NCI-H1930 (cell line): ENCODE measurements at places on chromosomes 5 and 9.
A peak's percentile ranks its signal among the peaks of the same experiment; 100 is the strongest.

- no peak for DNase-seq
Observed at GRCh38 chr9:127074561-127075548, 47.6 kb downstream of the ANGPTL2 start.

GRCh38 chr9:27548055-27548741, 18.6 kb upstream of the MOB3B start:
- no peak for DNase-seq

DNA sequence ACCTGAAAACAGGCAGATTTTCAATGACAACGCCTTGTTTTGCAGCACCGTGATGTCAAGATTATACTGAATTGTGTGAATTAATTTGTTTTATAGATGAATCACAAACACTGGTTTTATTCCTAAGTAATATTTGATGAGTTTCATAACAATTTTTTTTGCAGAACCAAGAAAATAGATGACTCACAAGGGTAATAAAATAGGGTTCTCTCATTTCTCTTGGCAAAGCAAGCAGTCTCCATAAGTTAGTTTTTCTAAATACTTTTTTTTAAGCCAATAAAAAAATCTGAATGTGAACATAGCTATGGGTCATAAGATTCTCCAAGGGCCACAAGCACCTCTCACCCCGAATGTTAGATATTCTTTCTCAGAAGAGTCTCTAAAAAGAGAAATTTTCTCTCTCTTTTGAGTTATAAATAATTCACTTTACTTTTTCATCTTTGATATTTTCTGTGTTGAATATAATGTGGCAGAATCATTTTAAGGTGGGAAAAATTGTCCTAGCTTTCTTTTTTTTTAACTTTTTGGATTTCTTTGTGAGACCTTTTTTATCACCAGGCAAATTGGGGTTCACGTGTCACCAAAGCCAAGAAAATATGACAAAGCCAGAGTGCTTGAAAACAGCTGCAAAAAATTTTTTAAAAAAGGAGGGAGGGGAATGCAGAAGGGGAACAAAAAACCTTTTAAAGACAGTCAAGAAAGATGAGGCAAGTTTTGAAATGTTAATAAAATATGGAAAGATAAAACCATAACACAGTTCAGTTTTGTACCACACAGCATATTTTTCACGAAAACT, 174.6 kb upstream of the DAPK1 start:
- no peak for DNase-seq

DNA sequence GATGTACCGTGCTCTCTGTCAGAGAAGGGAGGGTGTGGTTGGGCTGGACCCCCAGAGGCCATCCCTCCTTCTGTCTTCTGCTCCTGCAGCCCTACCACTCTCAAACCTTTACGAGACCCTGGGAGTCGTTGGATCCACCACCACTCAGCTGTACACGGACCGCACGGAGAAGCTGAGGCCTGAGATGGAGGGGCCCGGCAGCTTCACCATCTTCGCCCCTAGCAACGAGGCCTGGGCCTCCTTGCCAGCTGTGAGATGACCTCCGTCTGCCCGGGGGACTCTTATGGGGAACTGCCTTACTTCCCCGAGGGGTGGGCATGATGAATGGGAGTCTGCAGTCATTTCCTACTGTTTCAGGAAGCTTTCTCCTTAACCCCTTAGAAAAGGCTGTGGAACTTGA, 17.5 kb downstream of the TGFBI start:
- no peak for DNase-seq

- DNase-seq = no peak
Observed at GRCh38 chr5:89353837-89354551, 471.0 kb upstream of the MEF2C start.

DNA sequence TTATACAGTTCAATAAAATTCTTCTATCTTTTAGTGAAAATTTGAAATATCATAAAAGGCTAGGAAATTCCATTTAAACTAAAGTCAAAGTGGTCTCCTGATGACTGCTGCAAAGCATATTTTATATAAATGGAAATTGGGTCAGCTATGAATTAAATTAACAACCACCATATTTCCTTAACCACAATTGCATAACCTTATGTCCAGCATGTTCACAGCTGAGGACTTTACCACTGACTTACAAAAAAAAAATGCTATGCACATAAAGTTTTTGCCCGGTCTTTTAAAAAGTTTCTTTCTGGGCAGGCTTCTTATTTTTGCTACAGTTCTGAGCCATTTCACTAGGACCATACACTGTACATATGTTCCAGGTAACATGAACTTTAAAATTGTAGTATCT, 208.6 kb upstream of the RGMB start:
- DNase-seq = no peak

- peak; percentile 8 for DNase-seq
Observed at GRCh38 chr5:140239939-140240700, 62.8 kb downstream of the PFDN1 start.

DNA sequence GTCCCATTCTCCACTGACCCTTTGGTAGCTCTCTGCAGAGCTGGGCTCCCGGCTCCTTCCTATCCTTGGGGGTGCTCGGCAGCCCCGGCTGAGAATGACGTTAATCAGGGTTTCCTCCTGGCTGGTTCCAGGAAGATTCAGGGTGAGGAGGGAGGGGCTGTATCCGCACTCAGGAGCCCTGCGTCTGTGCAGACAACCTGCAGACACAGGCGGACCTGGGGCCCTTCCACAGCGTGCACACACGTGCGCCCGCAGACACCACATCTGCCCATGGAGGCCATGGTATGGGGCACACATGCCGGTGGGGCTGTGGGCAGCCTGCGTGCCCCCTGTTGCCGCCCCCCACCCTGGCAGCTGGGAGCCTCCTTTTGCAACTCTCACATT, 66.6 kb upstream of the RNU6ATAC start:
- no peak for DNase-seq

- DNase-seq = no peak
Observed at GRCh38 chr9:19199012-19199411, 31.5 kb upstream of the DENND4C start.

DNA sequence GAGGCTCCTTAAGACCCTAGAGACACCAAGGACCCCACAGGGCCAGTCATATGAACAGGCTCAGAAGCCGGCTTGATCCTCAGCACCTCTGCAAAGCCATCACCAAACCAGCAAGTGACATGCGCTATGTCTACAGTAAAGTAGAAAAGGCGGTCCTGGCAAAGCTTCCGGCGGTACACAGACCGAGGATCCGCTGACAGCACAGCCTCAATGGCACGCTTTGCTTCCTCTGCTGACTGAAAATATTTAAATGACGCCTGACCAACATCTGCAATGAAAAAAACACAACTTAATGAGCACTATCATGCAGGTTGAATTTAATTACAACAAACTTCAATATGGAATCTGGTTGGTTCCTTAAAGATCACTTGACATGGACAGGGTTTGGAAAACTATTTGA, 17.6 kb downstream of the TRMO start:
- no peak for DNase-seq

- DNase-seq = no peak
Observed at GRCh38 chr5:129097498-129098296, 3.1 kb downstream of the ISOC1 start.

GRCh38 chr5:140630292-140631035, 2.5 kb downstream of the CD14 start:
- DNase-seq = no peak

GRCh38 chr9:121261107-121261460, 6.9 kb upstream of the GSN start:
- DNase-seq = no peak

- DNase-seq = no peak
Observed at GRCh38 chr9:136241542-136241941, 4.1 kb downstream of the QSOX2 start.

- DNase-seq = no peak
Observed at GRCh38 chr5:101024299-101024698, 121.2 kb upstream of the ST8SIA4 start.

DNA sequence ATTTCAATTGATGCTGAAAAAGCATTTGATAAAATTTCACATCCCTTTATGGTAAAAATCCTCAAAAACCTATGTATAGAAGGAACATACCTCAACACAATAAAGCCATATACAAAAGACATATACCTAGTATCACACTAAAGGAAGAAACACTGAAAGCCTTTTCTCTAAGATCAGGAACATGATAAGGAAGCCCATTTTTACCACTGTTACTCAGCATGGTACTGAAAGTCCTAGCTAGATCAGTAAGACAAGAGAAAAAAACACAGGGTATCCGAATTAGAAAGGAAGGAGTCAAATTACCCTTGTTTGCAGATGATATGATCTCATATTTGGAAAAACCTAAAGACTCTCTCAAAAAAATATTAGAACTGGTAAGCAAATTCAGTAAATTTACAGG, 350.2 kb upstream of the PDE4D start:
- no peak for DNase-seq

DNA sequence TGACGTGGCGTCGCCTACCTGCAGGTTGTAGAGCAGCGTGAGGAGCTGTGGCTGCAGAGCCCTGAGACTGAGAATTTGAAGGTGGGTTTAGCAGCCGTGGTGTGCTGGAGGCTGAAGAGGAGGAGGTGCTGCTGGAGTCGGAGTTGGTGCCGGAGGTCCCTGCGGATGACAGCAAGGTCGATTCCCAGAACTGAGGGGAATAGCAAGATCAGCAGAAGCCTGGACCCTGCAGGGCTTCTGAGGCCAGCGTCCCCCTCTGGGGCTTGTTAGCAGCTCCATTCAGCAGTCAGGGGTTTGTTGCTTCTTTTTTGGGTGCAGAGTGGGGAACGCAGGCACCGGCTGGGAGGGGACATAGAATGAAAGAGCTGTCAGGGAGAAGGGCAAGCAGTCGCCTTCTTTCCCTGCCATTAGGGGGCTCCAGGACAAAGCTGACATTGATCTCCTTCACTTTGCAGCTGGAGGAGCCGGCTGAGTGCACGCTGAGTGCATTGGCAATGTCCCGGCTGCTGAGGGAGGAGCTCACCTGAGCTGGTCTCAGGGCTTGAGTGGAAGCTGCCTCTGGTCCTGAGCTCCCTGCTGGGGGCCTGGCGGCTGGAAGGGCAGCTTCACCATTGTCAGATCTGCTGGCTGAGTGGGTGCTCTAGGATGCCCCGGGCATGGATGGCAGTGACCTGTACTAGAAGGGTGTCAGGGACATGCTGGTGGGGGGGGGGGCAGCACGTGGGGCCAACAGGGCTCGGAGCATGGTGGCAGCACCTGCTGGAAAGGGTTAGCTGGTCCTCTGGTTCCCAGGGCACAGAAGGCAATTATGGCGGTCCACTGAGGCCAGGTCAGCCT, 20.8 kb downstream of the OBP2B start:
- DNase-seq = peak; percentile 12

DNA sequence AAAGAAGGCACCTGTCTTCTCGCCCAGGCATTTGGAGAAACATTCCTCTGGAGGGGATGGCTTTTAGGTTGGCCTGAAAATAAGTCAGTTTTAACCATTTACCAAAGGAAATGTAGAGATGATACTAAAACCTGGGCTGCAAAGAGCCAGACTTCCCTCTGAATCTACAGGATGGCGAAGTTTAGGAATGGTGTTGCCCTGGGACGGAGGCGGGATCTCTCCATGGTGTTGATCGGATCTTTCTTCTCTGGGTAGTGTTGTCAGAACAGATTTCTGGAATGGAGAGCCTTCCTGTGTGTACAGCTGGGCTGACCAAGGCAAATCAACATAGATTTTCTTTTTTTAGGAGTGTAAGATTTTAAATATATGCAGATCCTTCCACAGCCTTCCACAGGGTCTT, 159.2 kb downstream of the PDZD2 start:
- no peak for DNase-seq

GRCh38 chr5:12073426-12073825, 169.2 kb upstream of the CTNND2 start:
- DNase-seq = no peak

- DNase-seq = no peak
Observed at GRCh38 chr9:126953041-126953809, 38.6 kb downstream of the RALGPS1 start.

DNA sequence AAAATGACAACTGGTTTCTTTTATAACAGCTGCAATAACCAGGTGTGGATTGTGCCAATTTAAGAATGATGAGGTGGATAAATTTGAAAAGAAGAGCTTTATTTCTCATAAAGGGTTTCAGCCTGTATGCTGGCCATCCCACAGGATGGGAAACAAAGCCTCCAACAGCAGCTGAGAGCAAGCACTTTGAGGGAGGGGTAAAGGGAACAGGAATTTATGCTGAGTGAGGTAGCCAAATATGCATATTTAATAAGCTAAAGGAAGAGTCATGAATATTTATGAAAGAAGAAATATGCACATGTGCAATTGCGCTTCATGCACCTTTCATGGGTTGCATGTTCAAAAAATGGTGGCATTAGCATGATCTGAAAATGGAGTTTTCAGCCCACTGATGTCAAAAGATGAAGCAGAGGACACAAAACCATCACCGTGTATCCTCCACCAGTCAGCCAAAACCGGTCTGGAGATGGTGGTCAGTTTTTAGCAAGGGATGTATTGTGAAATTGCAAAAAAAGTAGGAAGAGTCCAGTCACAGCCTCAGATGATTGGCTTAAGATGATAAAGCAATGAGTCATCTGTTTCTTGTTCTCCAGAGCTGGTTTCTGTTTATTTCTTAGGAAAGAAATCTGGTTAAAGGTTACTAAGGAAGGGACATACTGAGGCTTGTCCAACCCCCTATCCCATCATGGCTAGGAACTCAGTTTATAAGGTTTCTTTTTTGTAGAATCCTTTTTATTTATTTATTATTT, 47.9 kb downstream of the DEPDC1B start:
- DNase-seq = no peak

DNA sequence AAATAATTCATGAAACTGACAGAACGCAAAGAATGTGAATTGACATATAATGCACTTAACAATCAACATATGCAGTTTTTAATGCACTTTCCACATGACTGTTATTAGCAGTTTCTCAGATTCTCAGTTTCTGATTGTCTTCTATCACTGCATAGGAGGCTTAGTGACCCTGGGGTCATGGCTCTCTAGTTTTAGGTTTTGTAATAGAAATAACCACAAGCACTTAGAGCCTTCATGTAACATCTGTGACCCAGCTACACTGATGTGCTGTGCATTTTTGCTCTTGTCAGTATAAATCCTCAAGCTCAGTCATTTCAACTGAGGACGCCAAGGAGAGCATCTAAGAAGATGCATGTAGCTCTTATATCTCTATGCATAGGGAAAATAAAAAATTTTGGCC, 163.1 kb upstream of the IZUMO3 start:
- DNase-seq = no peak

- DNase-seq = no peak
Observed at GRCh38 chr5:61732369-61732768, 400.3 kb downstream of the ZSWIM6 start.

- no peak for DNase-seq
Observed at GRCh38 chr9:82424599-82425120, 436.1 kb downstream of the SPATA31D1 start.

GRCh38 chr9:137756045-137756744, 121.4 kb upstream of the CACNA1B start:
- DNase-seq = no peak
